NCI-H1105 treated with DMSO at 0.1 percent for 48 hours (cell line): ENCODE measurements at places on chromosomes 11 and 22.
A peak's percentile ranks its signal among the peaks of the same experiment; 100 is the strongest.

DNA sequence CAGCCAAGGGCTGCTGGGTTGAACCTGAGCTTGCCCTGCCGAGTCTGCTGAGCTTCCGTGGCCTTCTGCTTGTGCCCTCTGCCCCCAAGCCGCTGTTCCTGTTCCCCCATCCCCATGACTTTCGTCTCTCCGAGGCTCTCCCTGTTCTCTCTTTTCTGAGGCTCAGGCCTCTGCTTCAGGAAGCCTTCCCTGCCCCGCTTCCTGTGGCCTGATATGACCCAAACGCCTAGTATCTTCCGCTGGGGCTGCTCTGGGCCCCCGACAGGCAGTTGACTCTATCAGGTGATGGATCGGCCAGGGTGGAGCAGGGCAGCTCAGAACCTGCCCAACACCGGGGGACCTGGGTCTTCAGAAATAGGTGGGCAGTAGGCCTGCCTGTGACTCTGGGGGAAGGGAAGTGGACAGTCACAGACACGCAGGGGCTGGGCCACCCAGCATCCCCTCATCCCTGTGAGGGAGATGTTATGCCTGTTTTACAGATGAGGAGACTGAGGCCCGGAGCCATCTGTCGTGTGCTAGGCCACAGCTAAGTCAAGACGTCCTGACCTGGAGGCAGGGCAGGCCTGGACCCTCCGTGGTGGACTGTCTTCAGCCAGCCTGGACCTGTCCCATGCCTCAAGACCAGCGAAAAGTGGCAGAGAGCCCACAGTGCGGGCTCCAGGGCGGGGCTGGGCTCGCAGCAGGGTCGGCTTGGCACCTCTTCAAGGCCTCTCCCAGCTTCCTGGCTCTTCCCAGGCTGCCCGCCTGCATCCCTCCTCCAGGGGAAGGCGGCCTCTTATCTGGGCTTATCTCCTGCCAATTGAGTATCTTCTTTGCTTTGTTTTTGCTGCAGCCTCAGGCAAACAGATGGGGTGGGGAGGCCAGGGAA lies 16.2 kb downstream of the BAD start:
- DNase-seq: peak; percentile 6

DNA sequence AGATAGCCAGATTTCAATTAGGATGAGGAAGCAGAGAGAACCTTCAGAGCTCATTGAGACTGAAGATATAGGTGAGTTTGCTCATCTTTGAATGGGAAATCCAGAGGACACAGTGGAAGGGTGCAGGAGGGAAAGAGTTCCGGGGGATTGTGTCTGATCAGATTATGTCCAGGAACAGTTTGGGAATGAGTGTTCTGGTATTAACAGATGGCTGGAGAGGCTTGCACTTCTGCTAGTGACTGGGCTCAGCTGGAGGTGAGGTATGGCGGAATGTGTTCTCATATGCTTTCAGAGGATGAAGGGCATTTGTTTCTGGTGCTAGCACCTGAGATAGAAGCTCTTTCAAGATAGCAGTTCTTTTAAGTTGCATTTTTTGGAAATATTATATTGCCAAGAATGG lies 27.6 kb downstream of the ALKBH3 start:
- DNase-seq: no peak

DNA sequence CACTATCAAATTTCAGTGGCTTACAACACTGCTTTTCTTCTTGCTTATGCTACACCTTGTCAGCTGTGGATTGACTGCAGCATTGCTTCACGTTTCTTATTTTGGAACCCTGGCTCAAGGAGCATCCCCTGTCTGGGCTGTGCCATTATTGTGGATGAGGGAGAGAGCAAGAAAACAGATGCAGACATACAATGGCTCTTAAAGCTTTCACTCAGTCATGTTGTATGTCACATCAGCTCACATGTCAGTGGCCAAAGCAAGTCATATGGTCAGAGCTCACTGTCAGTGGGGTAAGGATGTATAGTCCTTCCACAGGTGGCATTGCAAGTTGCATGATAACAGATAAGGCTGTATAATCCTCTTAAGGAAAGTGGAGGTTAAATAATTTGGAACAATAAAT lies 10.0 kb downstream of the ARHGEF12 start:
- DNase-seq: no peak

- no peak for DNase-seq
These were observed 63.9 kb upstream of the CSNK2A3 start for GRCh38 chr11:11416917-11417316.

GRCh38 chr11:78635814-78636506 lies 61.3 kb upstream of the NARS2 start:
- DNase-seq: no peak

- no peak for DNase-seq
These were observed 65.7 kb upstream of the DDI1 start for GRCh38 chr11:103970701-103971249.

GRCh38 chr22:37485395-37486223 lies 575 bp downstream of the MFNG start:
- DNase-seq: no peak

GRCh38 chr11:46901156-46901555 lies 17.2 kb downstream of the LRP4 start:
- no peak for DNase-seq
